ENCODE measurements at places on chromosomes 1 and 21. TPM values are rescaled to one million over a fixed set of nuclear protein-coding genes. Genes with fewer than 3 reads are reported as not detected.

Gene ZNF648
- total RNA-seq = not detected

Gene SPRR1A
- not detected for total RNA-seq

Gene LCE2D
- not detected for total RNA-seq

Gene S100A14
- total RNA-seq = 112 TPM

Gene KRTAP21-2
- not detected for total RNA-seq

Gene F13B
- not detected for total RNA-seq

Gene KIF26B
- total RNA-seq = 21.0 TPM

Gene GABRD
- total RNA-seq = not detected

Gene KRTAP10-8
- not detected for total RNA-seq

Gene RGS13
- not detected for total RNA-seq

Gene ID3
- 328 TPM for total RNA-seq

Gene IGSF8
- 35.9 TPM for total RNA-seq

Gene LCE1B
- total RNA-seq = not detected

Gene KIF17
- total RNA-seq = 4.3 TPM

Gene DPT
- total RNA-seq = not detected

Gene PLA2G5
- total RNA-seq = not detected
